ENCODE measurements at places on chromosomes 16 and 17.

DNA sequence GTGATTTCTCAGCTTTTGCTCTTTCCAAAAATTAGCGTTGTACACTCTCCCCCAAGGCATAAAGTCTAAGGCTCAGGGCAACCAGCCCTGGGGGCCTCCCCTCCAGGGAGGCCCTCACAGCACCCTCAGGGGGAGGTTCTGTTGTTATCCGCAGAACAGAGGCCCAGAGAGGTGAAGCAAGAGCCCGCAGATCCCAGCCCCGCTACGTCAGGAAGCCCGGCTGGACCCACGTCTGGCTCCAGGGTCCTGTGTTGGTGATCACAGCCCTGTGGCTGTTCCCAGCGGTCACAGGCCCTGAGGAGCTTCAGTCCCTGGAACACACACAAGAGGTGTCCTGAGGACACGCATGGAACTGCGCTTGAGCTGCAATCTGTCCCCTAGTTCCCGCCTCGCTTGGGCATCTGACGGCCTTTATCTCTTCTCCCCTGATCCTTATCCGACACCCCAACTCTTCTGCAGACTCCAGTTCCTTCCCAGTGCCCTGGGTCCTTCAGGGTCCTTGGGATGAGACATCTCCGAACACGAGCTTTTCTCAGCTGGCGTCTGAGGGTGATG, 1.1 kb upstream of the ZG16B start:
- H3K4me3 ChIP-seq, result no peak overlapping the region
- DNase-seq, result peak; percentile 48
- no peaks in the 10 kb centered on the region for H3K36me3 ChIP-seq
- no peak overlapping the region for H3K27ac ChIP-seq
- no peaks in the 10 kb centered on the region for H3K27me3 ChIP-seq
- H3K4me1 ChIP-seq, result no peaks in the 10 kb centered on the region

DNA sequence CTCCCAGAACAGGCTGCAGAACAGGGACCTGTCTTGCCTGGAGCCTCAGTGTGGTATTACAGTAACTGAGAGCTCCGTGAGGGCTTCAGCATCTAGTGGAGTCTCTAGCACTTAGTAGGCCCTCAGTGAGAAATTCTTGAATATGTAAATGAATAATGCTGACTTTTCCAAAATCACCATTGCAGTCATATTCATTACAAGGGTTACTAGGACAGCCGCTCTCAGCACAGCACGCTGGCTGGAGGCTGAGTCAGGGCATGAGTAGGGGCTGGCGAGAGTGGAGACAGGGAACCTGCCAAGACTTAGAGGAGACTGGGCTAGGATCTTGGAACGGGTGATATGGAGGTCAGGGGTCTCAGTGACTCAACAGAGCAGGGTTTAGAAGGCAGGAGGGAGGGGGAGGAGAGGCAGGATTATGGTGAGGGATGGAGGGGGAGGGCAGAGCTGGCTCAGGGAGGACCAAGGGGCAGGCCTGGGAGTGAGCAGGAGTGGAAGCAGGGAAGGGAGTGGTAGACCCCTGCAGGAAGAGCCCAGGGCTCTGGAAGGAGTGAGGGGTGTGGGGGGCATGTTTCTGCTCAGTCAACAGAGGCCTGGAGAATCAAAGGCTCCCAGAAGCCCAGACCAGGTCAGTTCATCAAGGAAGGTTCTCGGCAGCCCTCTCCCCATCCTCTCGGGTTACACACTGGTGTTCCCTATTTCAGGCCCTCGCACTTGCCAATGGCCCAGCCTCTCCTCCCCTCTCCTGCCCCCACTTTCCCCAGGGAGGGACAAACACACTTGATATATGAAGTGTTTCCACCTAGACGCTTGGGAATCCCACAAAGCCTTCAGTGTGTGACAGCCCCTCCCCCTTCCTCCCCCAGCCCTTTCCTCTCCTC, 42.3 kb downstream of the FZD2 start:
- no peak overlapping the region for H3K27ac ChIP-seq
- no peaks in the 10 kb centered on the region for H3K36me3 ChIP-seq
- no peak overlapping the region for H3K4me3 ChIP-seq
- H3K27me3 ChIP-seq, result no peaks in the 10 kb centered on the region

DNA sequence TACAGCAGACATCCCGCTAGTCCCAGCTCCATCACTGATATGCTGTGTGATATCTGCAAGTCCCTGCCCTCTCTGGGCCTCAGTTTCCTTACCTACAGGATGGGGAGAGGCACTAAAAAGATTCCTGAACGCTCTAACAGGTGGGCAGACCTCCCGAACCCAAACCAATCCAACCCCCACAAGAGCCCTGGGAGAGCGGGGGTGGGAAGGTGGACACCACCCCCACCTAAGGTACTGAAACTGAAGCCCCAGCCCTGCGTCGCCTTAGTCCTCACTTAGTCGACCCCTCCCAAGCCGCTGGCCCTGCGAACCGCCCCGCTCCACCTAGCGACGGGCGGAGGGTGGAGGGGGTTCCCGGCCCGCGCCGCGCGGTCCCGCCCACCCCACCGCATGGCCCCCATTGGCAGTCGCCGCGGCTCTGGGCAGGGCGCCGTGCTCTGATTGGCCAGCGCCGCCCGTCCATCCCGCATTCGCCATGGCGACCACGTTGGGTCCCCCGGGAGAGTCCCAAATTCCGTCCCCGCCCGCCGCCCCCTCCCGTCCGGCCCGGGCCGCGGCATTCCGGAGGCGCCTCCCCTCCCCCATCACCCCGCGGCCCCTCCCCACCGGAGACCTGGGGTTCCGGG, 578 bp downstream of the CCDC102A start:
- no peaks in the 10 kb centered on the region for H3K4me1 ChIP-seq
- peak overlapping the region; percentile 88 for H3K27ac ChIP-seq

DNA sequence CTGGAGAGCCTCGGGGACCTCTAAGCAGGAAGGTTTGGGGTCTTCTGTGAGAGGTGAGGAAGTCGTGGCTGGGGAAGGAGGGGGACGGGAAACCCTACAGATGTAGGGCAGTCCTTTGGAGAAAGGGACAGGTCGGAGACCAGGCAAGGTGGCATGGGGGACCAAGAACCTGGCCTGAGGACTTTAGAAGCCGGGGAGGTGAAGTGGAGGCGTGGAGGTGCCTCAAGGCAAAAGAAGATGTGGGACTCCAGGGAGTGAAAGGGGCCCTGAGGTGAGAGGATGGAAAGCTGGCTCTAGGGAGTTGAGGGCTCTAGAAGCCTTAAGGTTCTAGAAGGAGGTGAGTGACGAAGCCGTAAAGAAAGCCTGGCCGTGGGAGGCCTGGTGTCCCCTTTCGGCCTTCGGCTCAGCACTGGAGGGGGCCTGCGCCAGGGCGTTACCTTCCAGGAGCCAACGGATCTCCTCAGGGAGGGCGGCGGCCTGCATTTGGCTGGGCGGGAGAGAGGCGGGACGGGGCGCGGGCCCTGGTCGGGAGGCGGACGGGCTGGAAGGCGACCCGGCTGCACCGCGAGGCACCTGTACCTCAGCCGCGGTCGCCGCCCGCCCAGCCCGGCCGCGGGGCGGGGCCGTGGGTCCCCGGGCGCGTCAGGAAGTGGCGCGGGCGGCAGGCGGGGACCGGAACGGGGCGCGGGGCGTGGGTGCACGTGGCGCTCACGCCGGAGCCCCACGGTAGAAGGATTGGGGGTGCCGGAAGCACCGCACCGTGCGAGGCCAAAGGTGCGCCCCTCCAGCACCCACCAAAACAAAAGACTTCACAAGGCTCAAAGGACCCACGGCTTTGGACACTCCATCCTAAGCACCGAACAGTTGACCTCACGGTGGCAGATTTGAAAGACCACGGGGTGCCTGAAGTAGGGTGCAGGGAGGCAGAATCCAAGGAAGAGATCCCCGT, at the start of gene SKAP1:
Gene SKAP1, minus strand, starts transcription at position 577 of the 949 bp plus-strand sequence.
- DNase-seq, result peak; percentile 73
- H3K27ac ChIP-seq, result no peak within 1 kb of the TSS
- no peaks in the 10 kb centered on the region for H3K4me1 ChIP-seq
- H3K36me3 ChIP-seq, result no peaks in the 10 kb centered on the region

- H3K4me3 ChIP-seq, result no peak overlapping the region
- peak; percentile 85 for DNase-seq
- H3K27me3 ChIP-seq, result no peaks in the 10 kb centered on the region
- no peak overlapping the region for H3K27ac ChIP-seq
These were observed 21.1 kb downstream of the RARA start for GRCh38 chr17:40329839-40330794.

GRCh38 chr17:77429969-77430752, 289.4 kb downstream of the SEC14L1 start:
- H3K27me3 ChIP-seq, result no peaks in the 10 kb centered on the region
- H3K4me1 ChIP-seq, result no peaks in the 10 kb centered on the region
- H3K36me3 ChIP-seq, result no peaks in the 10 kb centered on the region
- no peak overlapping the region for H3K4me3 ChIP-seq
- peak overlapping the region; percentile 42 for H3K27ac ChIP-seq

DNA sequence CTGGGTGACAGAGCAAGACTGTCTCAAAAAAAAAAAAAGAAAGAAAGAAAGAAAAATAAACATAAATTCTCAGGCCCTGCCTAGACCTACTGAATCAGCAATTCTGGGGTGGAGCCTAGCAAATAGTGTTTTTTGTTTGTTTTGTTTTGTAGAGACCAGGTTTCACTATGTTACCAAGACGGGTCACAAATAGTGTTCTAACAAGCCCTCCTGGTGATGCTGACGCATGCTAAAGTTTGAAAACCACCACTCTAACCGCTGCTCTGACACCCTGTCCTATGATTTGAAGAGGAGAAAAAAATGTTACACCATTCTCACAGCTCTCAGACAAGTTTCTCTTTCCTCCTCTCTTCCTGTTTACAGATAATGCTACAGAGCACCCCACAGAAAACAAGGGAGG, 1.5 kb downstream of the MRPL10 start:
- no peak overlapping the region for H3K27ac ChIP-seq
- no peaks in the 10 kb centered on the region for H3K4me1 ChIP-seq
- H3K27me3 ChIP-seq, result no peaks in the 10 kb centered on the region
- H3K4me3 ChIP-seq, result no peak overlapping the region
- H3K36me3 ChIP-seq, result no peaks in the 10 kb centered on the region

Data from pancreas (tissue), 10 donors.